ENCODE measurements at places on chromosomes 5 and 9.

- DNase-seq: no peak
These were observed 173.1 kb downstream of the KDM4C start for GRCh38 chr9:6930827-6931226.

DNA sequence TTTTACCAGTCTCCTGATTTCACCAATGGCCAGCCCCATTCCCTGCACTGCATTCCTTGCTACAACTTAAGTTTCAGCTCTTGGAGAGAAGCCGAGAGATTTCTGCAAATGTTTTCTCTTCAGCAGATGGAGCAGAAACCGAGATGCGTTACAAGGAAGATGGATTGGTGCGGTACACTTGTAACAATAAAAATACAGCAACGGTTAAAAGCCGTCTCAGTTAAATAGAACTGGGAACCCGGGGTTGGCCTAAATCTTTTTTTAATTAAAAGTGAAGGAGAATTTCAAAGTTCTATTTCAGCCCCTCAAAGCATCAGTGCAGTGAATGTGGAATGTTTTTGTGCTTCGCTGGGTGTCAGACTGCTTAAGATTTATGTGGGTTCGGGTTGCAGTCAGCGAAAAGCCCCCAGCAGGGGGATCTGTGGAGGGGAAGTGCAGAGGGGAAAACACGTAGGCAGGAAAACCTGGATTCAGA, 19.8 kb downstream of the BRINP1 start:
- no peak for DNase-seq

DNA sequence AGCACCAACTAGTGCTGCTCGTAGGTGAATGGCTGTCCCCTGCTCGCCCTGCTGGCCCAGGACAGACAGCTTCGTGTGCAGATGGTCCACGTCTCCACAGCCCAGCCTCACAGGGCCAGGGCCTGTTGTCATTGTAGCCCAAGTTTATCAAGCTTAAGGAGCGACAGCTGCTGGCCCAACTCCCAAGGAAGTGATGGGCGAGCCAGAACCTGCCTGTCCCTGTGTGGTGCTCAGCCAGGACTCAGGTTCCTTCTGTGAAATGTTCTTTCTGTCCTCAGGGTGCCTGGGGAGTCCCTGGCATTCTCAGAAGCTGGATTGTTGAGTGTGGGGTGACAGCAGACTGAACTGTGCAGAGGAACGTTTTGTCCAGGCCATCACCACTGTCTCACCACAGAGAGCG, 16.4 kb downstream of the TRIP13 start:
- DNase-seq: no peak

GRCh38 chr5:138953387-138954256, 78.5 kb upstream of the LRRTM2 start:
- peak; percentile 94 for DNase-seq

GRCh38 chr5:122516432-122516743, 204.4 kb downstream of the SNCAIP start:
- DNase-seq: no peak

DNA sequence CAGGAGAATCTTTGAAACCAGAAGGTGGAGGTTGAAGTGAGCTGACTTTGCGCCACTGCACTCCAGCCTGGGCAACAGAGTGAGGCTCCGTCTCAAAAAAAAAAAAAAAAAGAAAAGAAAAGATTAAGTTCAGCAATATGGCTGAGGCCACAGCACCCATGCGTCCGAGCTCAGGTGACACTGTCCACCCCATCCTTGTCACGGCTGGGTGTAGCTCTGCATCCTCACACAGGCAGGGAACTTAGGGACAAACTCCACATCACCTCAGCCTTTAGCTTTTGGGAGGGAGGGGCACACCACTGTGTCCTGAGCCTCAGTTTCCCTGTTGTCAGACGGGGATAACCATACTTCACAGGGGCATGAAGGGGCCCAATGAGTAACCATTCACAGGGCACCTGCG, 15.5 kb downstream of the FGD3 start:
- no peak for DNase-seq

DNA sequence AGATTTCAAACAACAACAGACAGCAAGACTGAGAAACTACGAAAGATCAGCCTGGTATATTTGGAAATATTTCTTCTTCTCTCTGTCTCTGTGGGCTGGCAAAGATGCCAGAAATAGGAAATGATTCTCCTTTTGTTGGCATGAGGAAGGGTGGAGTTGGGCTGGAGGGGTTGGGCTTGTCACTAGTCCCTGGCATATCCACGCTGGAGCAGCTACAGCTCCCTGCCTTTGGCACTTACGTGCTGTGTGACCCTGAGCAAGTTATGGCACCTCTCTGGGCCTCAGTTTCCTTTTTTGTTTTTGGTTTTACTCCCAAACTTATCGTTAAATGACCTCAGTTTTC, 354 bp upstream of the KCNMB1 start:
- DNase-seq: no peak

DNA sequence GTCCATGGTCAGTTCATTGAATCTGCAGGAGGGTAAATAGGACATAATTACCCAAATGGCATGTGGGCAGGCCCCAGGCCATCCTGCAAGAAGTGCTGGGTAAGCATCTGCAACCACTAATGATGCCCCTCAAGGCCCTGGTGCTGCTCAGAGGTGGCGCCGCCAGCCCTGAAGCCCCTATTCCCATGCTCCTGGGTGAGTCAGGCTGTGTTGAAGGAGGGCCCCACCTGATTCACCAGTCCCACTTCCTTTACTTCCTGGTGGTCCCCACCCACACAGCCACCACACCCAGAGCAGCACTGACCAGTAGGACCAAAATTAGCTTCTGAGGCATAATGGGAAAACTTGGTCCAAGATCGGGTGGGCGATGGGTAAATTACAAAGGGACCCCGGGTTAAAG, 120.4 kb upstream of the SPRY4 start:
- DNase-seq: no peak

DNA sequence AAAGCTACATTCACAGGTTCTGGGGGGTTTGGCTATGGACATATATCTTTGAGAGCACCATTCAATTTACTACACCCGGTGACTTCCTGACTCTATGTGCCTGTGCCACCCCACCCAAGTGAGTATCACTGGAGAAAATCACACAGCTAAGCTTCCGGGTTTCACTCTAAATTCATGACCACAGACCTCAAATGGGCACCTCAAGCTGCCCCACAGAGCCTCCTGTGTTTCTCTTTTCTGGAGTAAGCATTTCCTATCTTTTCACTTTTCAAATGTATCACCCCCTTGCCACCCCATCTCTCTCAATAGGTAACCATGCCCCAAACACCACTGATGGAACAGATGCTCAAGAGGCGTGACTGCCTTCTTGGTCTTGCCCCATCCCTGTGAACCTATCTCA, 49.2 kb upstream of the NEK6 start:
- no peak for DNase-seq

GRCh38 chr9:112048924-112049691, 126.0 kb downstream of the SUSD1 start:
- peak; percentile 8 for DNase-seq

- DNase-seq: peak; percentile 100
These were observed 131.1 kb upstream of the MPDZ start for GRCh38 chr9:13410566-13411031.

- DNase-seq: no peak
These were observed 135.6 kb upstream of the IRX4 start for GRCh38 chr5:2018390-2018724.

- DNase-seq: no peak
These were observed 42.8 kb downstream of the PTTG1 start for GRCh38 chr5:160464466-160464797.

DNA sequence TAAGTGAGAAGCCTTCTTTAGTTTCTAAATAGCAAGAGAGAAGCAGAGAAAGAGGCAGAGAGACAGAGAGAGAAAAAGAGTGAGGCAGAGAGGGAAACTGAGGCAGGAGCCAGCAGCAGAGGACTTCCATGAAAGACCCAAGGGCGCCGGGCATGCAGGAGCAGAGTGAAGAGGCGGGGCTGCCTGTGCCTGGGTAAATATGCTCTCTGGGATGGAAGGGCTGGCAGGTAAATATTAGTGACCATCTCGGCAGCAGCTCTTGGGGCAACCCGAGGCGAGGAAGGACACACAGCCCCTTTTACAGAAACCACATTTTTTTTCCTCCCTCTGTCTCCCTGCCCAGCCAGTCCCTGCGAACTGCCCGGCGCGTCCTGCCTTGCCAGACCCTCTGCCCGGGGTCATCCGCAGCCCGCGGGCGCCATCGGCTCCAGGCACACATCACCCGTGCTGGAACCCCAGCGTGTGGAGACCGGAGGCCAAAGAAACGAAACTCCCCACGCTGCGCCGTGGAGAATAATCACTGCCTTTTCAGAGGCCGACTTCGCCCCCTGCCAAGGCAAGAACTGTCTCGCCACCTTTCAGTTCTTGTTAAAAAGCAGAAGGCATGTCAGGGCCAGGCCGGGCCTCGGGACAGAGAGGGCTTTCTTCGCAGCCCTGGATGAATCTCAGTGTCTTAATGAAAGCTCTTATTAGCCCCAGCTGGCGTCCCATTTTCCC, 61.3 kb downstream of the BOD1 start:
- DNase-seq: no peak

- no peak for DNase-seq
These were observed 30.0 kb upstream of the TBC1D2 start for GRCh38 chr9:98285446-98285845.

DNA sequence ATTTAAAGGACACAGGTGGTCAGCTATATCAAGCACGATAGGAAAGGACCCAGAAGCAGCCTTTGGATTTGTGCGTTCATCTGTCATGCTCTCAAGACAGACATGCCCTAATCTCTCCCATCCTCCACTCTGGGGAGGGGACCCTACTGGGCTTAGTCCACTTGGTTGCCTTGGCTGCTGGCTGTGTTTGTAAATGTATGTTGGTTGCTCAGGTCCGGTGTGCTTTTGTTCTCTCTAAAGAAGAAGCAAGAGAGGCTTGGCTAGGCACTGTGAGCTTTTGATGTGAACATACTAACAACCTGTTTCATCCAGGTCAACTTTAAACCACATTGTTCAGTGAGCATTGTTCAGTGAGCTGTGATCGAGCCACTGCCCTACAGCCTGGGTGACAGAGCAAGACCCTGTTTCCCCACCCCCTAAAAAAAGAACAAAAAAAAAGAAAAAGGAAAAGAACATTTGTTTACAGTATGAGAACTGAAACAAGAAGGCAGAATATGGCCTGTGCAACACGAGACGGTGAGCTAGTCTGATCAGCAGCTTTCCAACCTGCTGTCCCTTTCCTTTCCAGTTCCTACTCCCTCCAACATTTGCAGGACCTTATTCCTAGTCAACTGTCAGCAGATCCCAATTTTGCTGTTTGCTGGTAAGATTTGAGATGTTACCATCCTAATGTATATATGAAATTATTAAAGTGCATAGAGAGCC, 228.3 kb downstream of the ARHGAP26 start:
- DNase-seq: no peak

- no peak for DNase-seq
These were observed 56.9 kb upstream of the RASEF start for GRCh38 chr9:83119873-83120272.

GRCh38 chr9:14212077-14212476, 101.9 kb downstream of the NFIB start:
- DNase-seq: peak; percentile 88

- no peak for DNase-seq
These were observed 1700.9 kb upstream of the NUDT12 start for GRCh38 chr5:105263515-105263914.

- DNase-seq: no peak
These were observed 111.3 kb downstream of the SSBP2 start for GRCh38 chr5:81639556-81639955.

DNA sequence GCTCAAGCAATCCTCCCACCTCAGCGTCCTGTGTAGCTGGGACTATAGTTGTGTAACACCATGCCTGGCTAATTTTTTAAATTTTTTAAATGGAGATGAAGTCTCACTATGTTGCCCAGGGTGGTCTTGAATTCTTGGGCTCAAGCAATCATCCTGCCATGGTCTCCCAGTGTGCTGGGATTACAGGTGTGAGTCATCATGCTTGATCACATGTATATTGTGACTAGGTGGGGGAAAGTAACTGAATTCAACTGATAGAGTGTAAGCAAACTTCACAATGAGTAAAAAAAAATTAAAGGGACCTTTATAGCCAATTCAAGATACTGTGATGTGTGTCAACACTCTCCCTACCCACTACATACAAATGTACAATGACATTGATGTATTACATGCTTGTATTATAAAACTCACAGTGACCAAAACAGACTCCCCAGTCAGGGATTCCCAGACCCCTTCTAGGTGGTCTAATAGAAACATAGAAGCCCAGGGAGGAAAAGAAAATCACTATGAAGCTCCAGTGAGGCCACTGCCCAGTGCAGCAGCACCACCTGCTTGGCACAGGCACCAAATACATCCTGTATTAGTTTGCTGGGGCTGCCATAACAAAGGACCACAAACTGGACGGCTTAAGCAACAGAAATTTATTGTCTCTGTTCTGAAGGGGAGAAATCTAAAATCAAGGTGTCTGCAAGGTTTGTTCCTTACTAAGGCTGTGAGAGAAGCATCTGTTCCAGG, 8.8 kb downstream of the PLGRKT start:
- DNase-seq: no peak

GRCh38 chr9:38058452-38059232, 10.4 kb downstream of the SHB start:
- DNase-seq: no peak

DNA sequence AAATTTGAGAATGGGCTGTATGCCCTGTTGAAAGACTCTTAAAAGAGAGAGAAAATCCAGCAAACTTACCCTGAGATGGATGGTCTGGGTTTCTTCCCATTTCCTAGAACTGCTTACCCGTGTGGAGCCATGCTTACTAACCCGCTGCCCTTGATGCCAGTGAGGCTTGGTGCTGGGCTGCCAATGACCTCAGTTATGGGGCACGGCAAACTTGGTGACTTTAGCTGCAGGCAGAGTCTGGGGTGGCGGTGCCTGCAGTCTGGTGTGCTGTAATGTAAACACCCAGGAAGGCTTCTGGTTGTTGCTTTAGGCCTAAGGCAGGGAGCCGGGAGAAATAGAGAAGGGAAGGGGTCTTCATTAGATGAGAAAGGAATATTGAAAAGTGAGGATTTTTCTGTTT, 7.3 kb upstream of the TENT4A start:
- no peak for DNase-seq

- DNase-seq: no peak
These were observed 76.7 kb upstream of the IER5L start for GRCh38 chr9:129254566-129255287.

- DNase-seq: no peak
These were observed 138.0 kb upstream of the KCNN2 start for GRCh38 chr5:114223866-114224265.

GRCh38 chr9:127572961-127573721, 38.9 kb upstream of the STXBP1 start:
- DNase-seq: no peak

DNA sequence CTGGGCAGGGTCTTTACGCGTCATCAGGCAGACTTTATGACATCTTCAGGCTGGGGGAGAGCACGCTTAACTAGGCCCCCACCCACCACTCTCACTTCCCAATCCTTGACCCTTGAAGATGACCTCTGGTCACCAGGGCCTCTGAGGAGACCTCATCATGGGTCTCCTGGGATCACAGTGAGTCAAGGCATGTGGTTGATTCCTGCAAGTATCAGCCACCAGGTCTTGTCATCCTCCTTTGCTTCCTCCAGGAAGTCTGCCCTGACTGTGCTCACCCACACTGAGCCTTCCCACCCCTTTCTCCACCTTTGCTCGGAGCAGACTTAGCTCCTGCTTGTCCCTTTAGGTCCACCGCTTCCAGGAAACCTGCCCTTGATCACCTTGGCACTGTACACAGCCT, 17.3 kb downstream of the ODF2 start:
- no peak for DNase-seq
